ENCODE measurements at places on chromosomes 6 and 20.

- no peak for DNase-seq
These were observed 44.1 kb downstream of the NUP153 start for GRCh38 chr6:17662585-17662984.

DNA sequence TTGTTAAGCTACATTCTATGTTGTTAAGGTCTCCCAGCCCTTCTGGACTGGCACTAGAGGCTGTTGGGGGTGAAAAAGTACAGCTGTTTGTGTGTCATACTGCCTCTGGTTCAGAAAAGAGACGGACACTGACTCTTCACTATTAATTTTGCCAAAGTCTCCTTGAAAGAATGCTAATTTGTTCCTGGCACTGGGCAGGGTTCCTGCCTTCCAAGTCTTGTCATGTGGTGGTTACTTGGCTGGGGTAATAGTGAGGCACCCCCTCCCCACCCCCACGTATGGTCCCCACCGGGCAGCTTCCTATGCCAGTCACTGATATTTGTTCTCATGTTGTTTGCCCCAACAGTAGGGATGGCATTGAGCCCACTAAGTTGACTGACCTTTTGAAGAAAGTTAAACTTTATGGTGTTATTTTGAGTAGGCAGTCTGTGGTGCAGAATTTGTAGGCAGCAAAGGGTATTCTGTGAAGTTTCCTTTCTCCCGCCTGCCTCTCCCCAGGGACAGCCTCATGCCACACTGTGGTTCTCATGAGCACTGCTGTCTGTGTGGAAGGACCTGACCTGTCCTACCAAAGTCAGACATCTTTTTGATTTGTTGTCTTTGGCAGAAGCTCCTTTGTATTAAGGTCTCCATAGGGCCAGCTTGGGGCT is 8.7 kb downstream of the CDS2 start:
- DNase-seq, result peak; percentile 37

- no peak for DNase-seq
These were observed 371.6 kb upstream of the EPHA7 start for GRCh38 chr6:93790981-93791380.

- no peak for DNase-seq
These were observed 160.9 kb downstream of the CD83 start for GRCh38 chr6:14278446-14278845.

- no peak for DNase-seq
These were observed 65.5 kb upstream of the GCM1 start for GRCh38 chr6:53214172-53214571.

DNA sequence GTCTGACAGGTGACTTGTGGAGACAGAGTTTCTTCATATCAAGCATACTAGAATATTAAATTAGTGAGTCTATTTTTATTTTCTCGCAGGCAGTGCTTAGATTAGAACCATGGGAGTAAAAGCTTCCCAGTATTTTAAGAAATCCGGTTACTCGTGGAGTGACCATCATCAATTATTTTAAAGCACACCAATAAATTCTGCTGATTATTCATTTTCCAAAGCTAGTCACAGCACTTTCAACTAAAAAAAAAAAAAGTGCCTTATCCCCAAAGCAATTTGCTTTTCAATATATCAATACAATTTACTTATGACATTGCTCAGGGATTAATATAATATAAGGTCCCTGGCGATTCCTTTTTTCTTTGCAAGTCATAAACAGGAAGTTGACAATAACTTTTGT is 26.3 kb upstream of the OLIG3 start:
- DNase-seq, result no peak

GRCh38 chr6:141199074-141199473 is 933.7 kb upstream of the GJE1 start:
- no peak for DNase-seq

DNA sequence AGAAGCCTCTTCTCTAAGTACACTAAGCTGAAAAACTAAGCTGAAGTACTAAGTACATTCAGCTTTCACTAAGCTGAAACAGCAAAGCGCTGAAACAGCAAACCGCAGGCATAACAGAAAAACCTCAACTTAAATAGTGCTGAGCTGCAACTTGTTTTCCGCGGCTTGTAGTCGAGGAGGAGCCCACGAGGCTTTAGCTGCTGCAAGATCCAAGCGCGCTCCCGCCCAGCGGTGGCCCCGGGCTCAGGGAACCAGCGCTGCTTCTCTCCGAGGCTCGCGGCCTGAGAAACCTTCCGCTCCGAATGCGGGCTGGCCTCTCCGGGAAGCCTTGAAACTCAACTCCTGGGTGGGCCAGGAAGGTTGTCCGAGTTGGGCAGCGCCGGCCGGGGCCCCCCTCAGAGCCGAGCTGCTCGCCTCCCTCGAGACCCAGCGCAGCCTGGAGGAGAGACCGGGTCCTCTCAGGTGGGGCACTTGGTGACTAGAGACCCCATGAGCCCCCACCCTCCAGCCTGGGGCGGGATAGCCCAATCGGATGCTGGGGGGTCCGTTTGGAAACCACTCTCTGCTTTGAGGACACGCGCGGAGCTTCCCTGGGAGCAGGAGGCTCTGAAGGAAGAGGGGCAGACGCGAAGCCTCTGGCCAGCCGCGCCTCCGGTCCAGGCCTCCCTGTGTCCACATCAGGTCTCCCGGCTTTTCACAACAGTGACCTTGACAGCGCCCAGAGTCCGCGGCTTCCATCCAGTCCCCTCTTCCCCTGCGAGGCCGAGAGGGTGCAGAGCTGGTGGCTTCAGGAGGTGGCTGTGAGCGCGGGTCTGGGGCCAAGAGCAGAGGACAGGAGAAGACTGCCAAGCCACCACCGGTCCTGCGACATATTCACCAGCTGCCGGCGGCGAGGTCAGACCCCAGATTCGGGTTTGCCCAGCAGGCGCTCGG is 38.1 kb upstream of the HLA-E start:
- peak; percentile 79 for DNase-seq

DNA sequence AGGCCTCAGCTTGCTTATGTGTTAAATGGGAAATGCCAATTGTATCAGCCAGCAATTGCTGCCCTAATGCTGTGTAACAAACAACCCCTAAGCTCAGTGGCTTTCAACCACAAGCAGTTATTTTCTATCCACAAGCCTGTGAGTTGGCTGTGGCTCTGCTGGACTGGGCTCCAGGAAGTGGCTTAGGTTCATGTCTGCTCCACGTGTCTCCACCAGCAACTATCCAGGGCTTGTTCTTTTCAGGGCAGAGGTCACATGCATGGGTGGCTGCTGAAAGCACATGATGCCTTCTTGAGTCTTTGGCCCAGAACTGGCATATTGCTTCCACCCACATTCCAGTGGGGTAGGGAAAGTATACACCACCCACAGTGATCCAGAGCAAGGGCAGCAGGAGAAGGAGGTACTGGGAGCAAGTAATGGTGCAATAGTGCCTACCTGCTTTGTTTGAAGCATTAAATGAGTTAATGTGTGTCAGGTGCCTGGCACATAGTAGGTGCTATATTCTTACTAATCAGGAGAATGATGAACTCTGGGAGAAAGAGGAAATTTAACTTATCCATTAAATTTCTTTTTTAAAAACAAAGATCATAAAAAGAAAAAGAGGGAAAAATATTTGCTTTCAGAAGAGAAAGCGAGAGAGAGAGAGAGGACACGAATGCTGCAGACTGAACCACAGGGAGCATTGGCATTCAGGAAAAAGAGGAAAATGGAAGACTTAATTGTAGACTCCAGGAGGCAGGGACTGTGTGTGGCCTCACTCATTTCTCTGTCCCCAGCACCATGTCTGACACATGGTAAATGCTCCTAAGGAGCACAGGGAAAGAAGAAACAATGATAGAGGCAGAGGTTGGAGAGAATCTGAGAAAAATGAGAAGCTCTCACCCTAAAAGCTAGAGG is 25.2 kb upstream of the RNF24 start:
- no peak for DNase-seq

GRCh38 chr6:12572896-12573827 is 143.4 kb upstream of the PHACTR1 start:
- DNase-seq, result no peak

DNA sequence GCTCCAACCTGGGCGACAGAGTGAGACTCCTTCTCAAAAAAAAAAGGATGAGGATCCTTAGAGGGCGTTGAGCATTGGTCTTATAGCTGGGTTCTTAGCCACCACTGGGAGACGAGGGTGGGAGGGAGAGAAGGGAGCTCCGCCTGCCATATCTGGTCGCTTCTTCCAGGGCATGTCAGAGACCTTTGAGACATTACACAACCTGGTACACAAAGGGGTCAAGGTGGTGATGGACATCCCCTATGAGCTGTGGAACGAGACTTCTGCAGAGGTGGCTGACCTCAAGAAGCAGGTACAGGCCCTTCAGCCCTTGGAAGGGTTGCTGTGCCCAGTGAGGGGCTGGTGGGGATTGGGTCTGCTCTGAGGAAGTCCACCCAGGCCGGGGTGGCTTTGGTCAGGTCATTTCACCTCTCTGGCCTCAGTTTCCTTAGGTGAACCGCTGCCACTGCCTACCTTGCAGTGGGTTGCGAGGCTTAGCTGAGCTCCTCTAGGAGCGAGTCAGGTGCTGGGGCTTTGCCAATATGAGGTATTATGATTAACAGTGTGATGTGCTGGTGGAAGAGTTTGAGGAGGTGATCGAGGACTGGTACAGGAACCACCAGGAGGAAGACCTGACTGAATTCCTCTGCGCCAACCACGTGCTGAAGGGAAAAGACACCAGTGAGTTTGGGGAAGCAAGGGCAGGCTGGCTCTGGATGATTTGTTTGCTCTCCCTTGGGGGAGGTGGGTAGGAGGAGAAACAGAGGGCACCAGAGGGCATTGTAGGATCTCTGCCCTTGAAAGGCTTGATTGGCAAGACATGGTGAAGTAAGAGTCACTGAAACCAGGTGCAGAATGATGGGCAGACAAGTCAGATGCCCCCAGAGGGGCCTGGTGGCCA is 8.5 kb downstream of the CNPY3 start:
- no peak for DNase-seq

DNA sequence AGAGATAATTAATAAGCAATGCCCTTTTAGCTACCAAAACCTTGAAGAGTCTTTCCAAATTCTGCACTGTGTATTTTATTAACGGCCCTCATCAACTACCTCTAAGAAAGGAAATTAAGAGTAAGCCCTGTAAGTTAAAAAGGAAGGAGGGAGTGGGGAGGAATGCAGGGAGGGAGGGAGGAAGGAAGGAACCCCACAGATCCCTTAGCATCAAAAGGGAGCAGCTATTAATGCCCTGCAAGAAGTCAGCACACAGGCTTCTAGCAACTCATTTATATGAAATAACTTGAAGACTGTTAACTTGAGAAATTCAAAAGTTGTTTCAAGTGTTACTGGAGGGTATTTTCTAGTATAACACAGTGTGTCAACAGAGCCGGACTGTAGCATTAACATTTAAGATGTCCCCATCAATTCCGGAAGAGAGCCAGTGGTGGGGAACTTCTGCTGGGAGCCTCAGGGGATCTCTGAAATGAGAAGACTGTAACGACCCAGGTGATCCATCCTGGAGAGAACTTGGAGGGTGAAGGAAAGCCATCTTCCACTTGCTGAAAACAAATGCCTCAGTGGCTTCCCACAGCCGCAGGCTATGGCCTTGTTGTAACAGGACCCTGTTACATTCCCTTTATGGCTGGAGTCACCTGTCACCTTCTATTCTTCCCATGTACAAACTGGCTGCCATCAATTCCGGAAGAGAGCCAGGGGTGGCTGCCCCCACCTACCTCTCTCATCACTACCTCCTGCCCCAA is 33.2 kb downstream of the SLC22A23 start:
- DNase-seq, result no peak

GRCh38 chr20:20224806-20225205 is 143.1 kb upstream of the INSM1 start:
- no peak for DNase-seq

- no peak for DNase-seq
These were observed 302.0 kb downstream of the PRL start for GRCh38 chr6:21994821-21995220.

- no peak for DNase-seq
These were observed 4.1 kb downstream of the ADGRB3 start for GRCh38 chr6:68639211-68639610.

DNA sequence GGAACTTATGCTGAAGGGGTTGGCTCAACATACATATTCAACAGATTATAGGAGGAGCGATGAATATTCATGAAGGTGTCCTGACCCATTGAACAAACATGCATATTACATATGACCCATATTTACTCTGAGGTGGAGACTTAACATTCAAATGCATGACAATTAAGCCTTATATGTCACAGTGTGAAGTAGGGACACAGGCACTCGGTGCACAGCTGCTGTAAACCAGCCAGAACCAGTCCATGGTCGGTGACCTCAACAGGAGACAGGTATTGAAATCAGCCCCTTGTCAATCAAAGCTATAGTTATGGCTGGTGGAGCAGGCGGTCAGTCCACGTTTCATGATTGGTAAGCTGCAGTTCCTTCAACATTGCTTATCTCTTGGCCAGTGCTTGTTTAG is 347.3 kb downstream of the THBS2 start:
- no peak for DNase-seq

GRCh38 chr6:43095939-43096338 is 19.8 kb downstream of the PTK7 start:
- DNase-seq, result no peak

DNA sequence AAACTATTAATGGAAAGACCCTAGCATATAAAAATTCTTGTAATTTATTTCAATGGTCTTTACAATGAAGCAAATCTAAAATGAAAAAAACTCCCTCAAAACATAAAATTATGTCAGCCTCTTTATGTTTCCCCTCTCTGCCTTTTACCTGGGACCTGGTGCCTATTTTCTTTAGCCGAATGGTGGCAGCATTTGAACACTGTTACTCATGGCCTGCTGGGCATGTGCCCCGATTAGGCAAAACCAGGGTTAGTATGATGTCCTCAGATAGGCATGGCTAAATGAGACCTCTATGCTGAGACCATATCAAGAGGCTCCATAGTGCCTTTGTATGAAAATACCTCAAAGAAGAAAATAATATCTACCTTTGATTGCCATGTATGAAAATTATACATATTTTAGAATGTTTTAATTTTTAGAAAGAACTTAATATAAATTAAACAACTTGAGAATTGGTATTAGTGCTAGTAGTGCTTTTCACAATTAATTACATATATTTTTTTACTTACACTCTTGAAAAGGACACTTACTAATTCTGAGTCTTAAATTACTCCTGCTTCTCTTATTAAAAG is 22.5 kb upstream of the C6orf58 start:
- no peak for DNase-seq
